ENCODE measurements at places on chromosomes 1 and 21. TPM values are rescaled to one million over a fixed set of nuclear protein-coding genes. Genes with fewer than 3 reads are reported as not detected.
A peak's percentile ranks its signal among the peaks of the same experiment; 100 is the strongest.

GRCh38 chr1:240737298-240737697 lies 125.3 kb upstream of the GREM2 start:
- no peaks in the 10 kb centered on the region for H3K27me3 ChIP-seq
- no peaks in the 10 kb centered on the region for H3K36me3 ChIP-seq
- DNase-seq, result no peak
- H3K27ac ChIP-seq, result no peak overlapping the region
- no peak overlapping the region for H3K4me3 ChIP-seq

DNA sequence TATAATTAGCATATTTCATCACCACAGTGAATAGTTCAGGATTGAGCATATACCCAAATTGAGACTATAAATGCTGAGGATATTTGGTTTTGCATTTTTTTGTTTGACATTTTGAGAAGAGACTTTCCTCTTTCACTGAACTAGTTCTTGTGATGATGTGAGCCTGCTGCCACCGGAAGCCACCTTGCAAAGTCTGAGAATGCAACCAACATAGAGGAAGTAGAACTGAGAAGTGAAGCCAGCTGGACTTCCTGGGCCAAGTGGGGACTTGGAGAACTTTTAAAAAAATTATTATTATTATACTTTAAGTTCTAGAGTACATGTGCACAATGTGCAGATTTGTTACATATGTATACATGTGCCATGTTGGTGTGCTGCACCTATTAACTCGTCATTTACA lies 102.3 kb downstream of the RPE65 start:
- H3K36me3 ChIP-seq, result no peaks in the 10 kb centered on the region
- no peaks in the 10 kb centered on the region for H3K4me1 ChIP-seq
- no peak overlapping the region for H3K27ac ChIP-seq
- no peak overlapping the region for H3K4me3 ChIP-seq

GRCh38 chr1:182703539-182703938 lies 19.2 kb upstream of the RGS8 start:
- no peaks in the 10 kb centered on the region for H3K4me1 ChIP-seq
- H3K36me3 ChIP-seq, result no peaks in the 10 kb centered on the region
- no peak for DNase-seq
- H3K4me3 ChIP-seq, result no peak overlapping the region
- H3K27me3 ChIP-seq, result no peaks in the 10 kb centered on the region

- H3K4me3 ChIP-seq, result peak overlapping the region; percentile 66
- no peaks in the 10 kb centered on the region for H3K27me3 ChIP-seq
- no peaks in the 10 kb centered on the region for H3K36me3 ChIP-seq
- peak; percentile 21 for DNase-seq
- peaks cover 13% of the 10 kb centered on the region for H3K4me1 ChIP-seq
Observed at GRCh38 chr1:36223381-36223995, 755 bp upstream of the THRAP3 start.

GRCh38 chr1:145979746-145980456 lies 15.4 kb downstream of the POLR3GL start:
- peak; percentile 44 for DNase-seq
- no peaks in the 10 kb centered on the region for H3K36me3 ChIP-seq
- H3K27ac ChIP-seq, result peak overlapping the region; percentile 99
- peaks cover 63% of the 10 kb centered on the region for H3K4me1 ChIP-seq
- peak overlapping the region; percentile 11 for H3K4me3 ChIP-seq
- no peaks in the 10 kb centered on the region for H3K27me3 ChIP-seq

- DNase-seq, result no peak
- H3K27me3 ChIP-seq, result no peaks in the 10 kb centered on the region
- no peak overlapping the region for H3K4me3 ChIP-seq
Observed at GRCh38 chr1:175673371-175674150, 69.8 kb downstream of the TNR start.

DNA sequence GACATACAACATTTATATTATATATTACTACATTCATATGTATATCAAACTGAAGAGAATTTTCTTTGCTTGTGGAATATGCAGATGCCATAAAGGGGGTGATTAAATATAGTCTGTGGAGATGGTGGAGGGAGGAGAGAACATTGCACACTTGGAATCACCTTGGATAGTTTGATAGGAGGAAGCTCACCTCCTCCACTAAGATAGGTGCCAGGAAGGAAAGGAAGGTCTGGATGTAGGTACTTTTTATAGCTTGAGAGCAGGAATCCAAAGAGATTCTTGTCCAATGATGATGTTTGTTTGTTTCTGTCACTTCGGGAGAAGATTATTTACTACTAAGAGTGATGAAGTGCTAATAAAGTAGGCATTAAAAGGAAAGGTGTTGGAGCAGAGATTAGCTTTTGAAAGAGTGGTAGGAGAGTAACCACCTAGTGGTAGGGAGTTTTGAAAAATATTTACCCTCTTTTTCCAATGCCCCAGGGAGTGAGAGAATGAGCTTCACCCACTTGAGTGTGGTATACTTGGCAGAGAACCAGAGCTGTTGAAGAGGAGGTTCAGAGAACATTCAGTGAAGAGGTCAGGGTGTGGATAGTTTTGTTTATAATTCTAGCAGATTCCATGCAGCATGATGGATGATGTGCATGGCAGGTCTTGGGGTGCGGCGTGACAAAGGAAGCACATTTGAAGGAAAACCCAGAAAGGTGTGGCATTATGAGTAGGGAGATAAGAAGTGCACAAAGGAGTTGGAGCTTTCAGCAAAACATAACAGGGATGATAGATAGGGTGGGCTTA lies 145.0 kb downstream of the PATJ start:
- DNase-seq, result no peak
- H3K4me3 ChIP-seq, result no peak overlapping the region
- H3K27ac ChIP-seq, result no peak overlapping the region
- H3K36me3 ChIP-seq, result no peaks in the 10 kb centered on the region
- H3K27me3 ChIP-seq, result no peaks in the 10 kb centered on the region
- no peaks in the 10 kb centered on the region for H3K4me1 ChIP-seq

- DNase-seq, result peak; percentile 8
- H3K4me3 ChIP-seq, result peak overlapping the region; percentile 42
- H3K27me3 ChIP-seq, result peaks cover 48% of the 10 kb centered on the region
- no peak overlapping the region for H3K27ac ChIP-seq
- H3K36me3 ChIP-seq, result no peaks in the 10 kb centered on the region
Observed at GRCh38 chr1:236395230-236395946, 1.3 kb downstream of the EDARADD start.

GRCh38 chr21:17257784-17258183 lies 255.1 kb upstream of the CXADR start:
- no peaks in the 10 kb centered on the region for H3K4me1 ChIP-seq
- no peak overlapping the region for H3K4me3 ChIP-seq
- no peaks in the 10 kb centered on the region for H3K36me3 ChIP-seq
- no peak overlapping the region for H3K27ac ChIP-seq
- no peak for DNase-seq
- H3K27me3 ChIP-seq, result no peaks in the 10 kb centered on the region

LCE3A gene
- total RNA-seq, result not detected

LCE1E gene
- not detected for total RNA-seq

KCNJ15 gene
- 0.16 TPM for total RNA-seq

FOXD2 gene
- 17.1 TPM for total RNA-seq
